ENCODE measurements at places on chromosomes 3 and 15.

DNA sequence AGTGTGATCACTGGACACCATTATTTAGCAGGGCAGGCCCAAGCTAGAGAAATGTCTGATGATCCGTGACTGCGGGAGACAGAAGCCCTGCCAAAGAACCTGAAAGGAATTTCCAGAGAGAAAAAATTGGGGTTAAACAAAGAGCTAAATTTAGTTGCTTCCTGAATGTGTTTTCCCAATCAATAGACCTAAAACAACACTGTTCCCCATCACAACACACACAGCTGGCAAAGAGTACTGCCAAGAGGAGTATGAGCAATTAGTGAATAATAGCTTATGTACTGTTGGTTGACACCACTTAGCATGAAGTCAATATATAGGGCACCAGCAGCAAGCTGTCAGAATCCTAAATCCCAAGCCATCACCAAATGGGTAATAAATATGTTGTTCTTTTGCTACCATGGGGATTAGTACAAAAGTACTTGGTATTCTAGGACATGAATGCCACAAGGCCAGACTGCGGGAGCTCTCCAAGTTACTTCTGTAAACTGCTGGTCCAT, 35.7 kb downstream of the CLK3 start:
- no peak for DNase-seq

DNA sequence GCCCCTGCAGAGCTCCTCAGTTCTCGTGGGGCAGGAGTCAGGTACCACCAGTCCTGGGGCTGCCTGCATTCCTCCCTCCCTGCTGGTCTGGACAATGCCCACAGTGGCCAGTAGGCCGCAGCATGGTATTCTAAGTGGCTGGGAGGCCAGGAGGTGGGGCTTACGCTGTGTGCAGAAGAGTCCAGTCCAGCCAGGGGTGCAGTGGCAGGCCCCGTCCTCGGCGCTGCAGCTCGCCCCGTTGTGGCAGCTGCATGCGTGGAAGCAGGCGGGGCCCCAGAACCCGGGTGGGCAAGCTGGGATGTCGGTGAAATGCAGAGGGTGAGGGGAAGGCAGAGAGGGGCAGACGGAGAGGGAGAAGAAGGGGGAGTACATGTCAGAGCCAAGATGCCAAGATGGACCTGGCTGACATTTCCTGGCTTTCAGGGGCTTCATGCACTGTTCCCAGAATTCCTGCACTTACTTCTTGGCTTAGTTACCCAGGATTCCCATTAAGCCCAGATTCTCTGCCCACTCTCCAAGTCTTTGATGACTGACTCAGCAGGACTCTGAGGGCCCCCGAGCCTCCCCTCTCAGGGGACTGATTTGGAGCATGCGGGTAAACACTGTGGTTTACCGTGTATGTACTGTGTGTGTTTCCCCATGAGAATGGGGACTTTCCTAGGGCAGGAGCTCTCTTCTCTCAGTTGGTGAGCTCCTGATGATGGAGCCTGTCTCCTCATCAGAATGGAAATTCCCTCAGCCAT, 47.5 kb downstream of the RAB11A start:
- peak; percentile 24 for DNase-seq

- peak; percentile 54 for DNase-seq
Observed at GRCh38 chr15:36075333-36075732, 504.1 kb upstream of the CDIN1 start.

- DNase-seq: peak; percentile 47
Observed at GRCh38 chr3:86865506-86865905, 125.4 kb downstream of the VGLL3 start.

GRCh38 chr15:25501828-25502446, 63.1 kb upstream of the UBE3A start:
- no peak for DNase-seq

DNA sequence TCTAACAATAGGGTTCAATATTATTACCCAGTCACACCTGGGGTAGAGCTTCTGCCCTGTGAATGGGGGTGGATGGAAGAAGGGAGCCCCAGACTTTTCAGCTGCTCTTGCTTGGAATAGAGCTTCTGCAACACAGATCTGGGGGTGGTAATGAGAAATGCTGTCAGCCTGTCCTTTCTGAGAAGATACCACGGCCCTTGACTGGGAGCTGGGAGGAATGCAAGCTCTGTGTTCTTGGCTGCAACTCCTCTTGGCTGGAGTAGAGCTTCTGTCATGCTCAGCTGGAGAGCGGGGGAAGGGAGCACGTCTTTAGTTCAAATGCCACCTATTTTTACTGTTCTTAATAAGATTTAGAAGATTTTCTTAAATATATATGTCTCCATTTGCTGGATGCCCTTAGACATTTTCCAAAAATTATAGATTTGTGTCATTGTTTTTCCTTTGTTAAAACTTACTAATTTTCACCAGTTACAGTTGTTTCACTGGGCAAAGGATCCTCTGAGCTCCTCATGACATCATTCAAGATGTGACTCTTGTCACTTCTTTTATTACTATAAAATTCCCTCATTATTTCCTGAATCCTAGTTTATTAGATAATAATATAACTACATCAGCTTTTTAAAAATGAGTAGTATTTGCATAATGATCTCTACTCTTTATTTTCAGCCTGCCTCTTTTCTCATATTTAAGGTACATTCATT, 180.0 kb upstream of the TGFBR2 start:
- DNase-seq: no peak

DNA sequence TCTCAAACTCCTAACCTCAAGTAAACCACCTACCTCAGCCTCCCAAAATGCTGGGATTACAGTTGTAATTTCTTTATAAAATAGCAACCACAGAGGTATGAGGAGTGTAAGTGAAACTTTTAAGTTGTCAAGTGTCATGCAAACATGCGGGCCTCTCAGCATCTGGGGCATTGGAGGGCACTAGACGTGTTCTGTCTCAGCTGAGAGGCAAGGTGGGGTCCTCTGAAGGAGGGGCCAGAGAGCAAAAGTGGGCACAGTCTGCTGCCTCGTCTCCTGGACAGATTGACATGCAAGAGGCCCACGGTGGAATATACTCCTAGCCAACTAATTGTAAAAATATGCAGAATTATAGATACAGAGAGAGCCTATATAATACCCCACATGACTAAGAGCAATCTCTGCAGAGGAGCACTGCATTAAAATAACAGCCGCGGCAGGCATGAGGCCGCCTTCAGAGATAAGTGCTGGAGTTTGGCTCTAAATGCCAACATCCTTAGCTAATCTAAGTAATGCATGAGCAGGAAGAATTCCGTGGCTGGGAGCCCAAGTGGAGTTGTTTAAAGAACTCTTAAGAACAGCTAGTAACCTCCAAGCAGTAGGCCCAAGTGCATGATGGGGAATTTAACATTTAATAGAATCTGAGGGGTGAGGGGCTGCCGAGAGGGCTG, 87.8 kb upstream of the RNU6-1 start:
- peak; percentile 89 for DNase-seq

DNA sequence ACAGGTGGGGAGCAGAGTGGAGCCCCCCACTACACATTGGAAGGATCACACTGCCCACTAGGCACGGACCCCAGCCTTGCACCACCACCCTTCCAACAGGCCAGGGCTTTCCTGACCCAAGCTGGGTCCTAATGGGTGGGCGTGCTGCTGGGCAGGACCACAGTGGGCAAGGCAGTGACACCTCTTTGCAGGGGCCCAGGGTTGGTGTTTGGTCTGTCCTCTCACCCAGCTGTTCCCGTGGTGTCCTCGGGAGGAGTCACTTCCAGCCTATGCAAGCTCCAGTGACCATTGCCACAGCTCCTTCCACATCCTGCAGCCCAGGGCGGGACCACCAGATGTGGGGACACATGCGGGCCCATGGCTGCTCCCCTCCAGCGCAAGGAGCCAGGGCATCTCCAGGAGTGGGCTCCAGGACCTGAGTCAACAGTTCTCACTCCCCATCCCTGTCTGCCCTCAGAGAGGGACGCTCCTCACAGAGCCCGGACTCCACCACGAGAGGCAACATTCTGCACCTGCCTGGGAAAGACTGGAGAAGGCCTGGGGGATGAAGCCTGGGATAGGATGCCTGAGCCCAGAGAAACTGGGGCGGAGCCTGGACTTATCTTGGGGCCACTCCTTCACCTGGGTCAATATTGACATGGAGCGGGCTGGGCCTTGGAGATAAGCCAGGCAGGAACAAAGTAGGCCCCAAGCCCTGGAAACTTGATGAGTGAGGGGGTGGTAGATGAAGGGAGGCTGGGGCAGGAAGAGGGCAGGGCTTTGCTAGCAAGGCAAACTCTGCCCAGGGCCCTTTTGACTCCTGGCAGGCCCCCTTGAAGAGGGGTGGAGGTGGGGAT, 3.9 kb upstream of the VILL start:
- DNase-seq: no peak

GRCh38 chr3:63624941-63625560, 27.4 kb upstream of the SNTN start:
- DNase-seq: peak; percentile 96

DNA sequence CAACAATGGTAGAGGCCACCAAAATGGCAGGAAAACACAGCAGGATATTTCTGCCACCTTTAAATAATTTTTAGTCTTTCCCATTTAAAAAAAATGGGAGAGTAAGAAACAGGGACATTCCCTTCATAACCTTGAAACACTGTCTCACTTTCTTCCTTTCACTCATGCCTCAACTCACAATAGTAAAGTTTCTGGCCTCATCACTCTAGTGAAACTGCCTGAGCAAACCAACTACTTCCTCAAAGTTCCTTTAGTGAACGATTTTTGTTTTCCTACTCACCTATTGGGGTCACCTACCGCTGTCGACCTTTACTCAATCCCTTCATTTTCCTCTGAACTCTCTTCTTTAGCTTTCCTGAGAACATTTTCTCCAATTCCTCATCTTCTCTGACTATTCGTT, 33.0 kb downstream of the SHC4 start:
- DNase-seq: no peak

DNA sequence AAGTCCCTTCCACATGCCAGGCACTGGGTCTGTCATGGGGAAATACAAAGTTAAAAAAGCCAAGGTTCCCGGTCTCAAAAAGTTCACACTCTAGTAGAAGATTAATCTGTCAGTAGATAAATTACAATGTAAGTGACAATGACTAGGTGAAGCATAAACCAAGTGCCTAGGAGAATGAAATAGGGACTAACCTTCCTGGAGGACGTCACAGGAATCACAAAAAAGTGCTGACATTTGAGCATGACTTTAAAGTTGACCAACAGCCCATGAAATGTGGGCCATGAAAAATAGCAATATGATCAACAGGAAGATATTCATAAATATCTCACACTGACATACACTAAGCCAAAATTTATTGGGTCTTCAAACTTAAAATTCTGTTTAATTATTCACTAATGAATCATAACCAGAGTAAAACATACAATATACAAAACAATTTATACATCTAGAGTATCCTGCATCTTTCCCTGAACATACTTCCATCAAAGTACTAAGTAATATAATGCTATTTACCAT, 20.0 kb downstream of the COPS2 start:
- no peak for DNase-seq

- no peak for DNase-seq
Observed at GRCh38 chr3:4641863-4642563, 148.9 kb downstream of the ITPR1 start.

DNA sequence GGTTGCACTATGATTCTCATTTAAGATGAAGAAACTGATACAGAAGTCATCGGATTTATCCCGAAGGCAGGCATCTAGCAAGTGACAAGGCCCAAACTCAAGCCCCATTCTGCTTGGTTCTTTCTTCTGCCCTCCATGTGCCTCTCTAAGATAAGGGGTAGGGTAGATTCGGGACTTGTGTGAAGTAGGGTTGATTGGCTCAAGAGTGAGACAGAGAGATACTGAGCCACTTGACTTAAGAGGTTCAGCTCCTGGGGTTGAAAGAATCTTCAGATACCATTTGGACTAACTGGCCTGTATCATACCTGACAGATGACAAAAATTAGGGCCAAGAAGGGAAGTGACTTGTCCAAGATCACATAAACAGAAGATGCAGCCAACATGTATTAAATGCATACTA, 891 bp downstream of the RFT1 start:
- DNase-seq: no peak

DNA sequence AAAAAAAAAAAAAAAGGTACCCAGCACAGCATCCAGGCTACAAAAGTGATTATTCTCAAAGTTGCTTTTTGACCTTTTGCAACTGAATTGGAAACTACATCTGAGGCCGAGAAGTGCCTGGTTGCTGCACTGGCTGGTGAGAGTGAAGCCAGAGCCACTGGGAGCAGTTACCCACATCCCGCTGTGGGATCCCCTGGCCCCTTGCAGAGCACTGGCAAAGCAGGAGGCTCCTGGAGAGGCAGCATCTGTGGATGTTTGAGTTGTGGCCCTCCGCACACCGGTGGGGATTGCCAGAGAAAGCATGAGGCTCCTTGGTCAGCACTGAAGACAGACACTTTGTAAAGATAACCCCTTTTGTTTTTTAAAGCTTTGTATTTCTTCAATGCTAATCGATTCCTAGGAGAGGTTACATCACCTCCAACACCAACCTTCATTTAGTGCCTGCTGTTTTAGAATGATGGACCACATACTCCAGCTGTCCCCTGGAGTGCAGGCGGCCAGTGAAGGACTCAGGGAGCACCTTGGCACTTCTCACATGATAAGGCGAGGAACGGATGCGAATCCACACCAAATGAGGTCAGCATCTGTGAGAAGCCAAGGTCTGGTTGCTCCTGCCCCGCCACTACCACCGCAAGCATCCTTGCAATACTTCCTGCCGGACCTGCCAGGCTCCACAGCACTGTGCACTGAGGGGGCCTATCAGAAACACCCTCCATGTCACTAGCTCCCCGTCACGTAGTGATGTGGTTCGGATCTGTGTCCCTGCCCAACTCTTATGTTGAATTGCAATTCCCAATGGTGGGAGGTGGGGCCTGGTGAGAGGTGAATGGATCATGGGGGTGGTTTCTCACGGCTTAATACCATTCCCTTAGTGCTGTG, 256.5 kb downstream of the GABRB3 start:
- no peak for DNase-seq

- no peak for DNase-seq
Observed at GRCh38 chr3:52531860-52532516, 1.7 kb downstream of the NT5DC2 start.

GRCh38 chr3:16795581-16795980, 89.2 kb upstream of the PLCL2 start:
- no peak for DNase-seq

DNA sequence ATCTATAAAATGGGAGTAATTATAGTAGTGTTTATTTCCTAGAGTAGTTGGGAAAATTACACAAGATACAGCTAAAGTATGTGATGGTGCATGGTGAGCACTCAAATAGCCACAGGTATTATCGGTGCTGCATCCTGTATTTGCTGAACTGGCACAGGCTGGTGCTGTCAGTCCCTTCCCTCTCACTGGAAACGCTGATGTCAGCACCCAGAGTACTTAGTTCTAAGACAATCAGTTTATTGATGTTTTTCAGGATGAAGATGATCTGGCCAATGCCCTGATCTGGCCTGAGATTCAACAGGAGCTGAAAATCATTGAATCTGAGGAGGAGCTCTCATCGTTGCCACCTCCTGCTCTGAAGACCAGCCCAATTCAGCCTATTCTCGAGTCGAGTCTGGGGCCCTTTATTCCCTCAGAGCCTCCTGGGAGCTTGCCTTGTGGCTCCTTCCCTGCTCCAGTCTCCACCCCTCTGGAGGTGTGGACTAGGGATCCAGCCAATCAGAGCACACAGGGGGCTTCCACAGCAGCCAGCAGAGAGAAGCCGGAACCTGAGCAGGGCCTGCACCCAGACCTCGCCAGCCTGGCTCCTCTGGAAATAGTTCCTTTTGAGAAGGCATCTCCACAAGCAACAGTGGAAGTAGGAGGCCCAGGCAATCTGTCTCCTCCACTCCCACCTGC, 49.7 kb downstream of the TMEM39A start:
- DNase-seq: no peak
